ENCODE measurements at places on chromosomes 4 and X.

DNA sequence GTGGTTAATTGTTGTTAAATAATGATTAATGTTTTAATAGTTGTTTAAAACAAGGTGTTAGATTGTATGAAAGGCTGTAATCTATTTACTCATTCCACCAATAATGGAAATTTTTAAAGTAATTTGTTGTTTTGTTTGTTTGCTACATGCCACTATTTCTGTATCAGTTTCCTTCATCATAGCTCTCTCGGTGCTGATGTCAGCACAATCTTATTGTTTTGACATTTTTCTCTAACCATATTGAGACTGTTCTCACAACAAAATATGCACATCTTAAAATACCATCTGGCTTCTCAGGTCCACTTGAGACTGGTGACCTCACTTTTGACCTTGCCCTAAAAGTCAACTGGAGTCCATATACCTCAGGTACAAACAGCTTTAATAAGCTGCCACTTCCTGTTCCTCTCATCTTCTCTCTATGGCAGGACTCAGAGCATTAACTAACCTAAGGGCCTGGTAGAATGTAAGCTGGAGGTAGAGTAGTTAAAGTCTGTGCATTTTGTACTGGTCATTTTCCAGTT is 1.0 kb upstream of the GUCY1B1 start:
- DNase-seq: no peak

DNA sequence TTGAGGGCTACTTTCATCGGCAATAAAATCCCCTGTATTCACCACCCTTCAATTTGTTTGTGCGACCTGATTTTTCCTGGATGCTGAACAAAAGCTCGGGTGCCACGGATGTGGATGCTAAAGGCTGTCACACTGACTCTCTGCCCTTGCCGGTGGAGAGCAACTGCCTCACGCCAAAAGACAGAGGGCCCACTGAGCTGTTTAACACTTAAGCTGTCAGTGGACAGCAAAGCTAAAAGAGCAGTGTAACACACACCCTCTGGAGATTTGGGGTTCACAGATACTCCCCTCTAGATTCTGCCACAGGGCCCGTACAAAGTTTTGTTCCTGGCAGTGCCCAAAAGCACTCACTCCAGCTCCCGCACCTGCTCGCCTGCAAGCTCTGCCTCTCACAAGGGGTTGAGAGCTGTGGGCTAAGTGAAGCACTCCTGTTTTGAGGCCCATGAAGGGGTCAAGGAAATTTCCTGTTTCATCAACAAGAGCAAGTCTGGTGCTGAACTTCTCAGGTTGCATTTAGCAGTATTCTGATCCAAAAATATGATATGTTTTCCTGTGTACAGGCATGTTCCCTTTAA is 1571.9 kb downstream of the ADGRL3 start:
- DNase-seq: no peak

GRCh38 chr4:182624281-182624680 is 292.9 kb downstream of the DCTD start:
- DNase-seq: no peak

DNA sequence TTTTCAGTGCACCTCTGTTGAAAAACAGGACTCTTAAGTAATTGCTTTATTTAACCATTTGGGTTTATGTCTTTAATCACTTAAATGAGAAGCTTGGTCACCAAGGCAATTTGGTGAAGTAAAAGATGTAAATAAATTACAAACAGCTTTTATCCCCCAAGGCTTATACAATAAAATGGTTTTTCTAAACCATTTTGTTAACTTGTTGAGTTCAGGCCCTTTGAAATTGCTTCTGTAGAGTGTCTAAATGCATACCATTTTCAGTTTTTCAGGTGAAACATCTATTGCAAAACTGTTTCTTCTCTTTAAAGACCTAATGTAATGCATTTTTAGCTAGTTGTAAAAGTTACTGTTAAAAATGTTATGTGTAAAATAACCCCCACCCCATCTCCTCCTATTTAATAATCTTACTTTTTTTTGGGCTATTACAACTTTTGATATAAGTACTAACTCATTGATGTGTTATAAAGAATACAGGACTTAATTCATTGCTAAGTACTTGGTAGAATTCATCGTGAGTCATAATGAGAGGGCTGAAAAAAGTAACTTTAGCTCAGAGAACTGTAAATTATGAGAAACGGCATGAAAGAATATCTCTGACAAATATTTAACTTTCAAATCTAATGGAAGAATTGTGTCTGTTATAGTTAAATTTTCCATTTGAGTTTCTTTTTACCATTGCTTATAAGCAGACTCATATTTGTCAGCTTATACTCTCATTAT is 4.5 kb downstream of the RAPGEF2 start:
- DNase-seq: no peak

DNA sequence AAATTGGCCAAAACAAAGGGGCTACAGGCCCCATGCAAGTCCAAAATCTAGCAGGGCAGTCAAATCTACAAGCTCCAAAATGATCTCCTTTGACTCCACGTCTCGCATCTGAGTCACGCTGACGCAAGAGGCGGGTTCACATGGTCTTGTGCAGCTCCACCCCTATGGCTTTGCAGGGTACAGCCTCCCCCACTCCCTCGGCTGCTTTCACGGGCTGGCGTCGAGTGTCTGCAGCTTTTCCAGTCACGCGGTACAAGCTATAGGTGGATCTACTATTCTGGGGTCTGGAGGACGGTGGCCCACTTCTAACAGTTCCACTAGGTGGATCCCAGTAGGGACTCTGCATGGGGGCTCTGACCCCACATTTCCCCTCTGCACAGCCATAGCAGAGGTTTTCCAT is 99.2 kb upstream of the KCNIP4 start:
- DNase-seq: no peak

DNA sequence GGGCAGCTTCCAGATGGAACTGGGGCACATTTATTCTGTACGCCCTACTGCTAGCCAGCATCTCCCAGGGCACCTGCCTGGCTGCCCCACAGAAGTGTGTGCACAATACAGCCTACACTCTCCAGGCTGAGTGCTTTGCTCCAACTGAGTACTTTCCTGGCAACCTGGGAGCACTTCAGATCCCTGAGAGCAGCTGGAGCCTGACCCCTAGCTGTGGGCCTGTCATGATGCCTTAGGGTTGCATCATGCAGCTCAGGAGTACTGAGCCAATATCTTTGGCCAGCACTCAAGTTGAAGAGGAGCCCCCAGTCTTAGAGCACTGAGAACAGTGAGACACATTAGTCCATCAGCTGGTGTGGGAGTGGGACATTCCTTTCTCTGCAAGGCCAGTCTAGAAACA is 321.9 kb downstream of the CFAP47 start:
- no peak for DNase-seq

- no peak for DNase-seq
These were observed 134.0 kb downstream of the ARHGAP10 start for GRCh38 chr4:147865926-147866325.

- no peak for DNase-seq
These were observed 337.6 kb downstream of the HNRNPD start for GRCh38 chr4:82036181-82036580.

- DNase-seq: no peak
These were observed 13.0 kb downstream of the FGD1 start for GRCh38 chrX:54482839-54483593.

DNA sequence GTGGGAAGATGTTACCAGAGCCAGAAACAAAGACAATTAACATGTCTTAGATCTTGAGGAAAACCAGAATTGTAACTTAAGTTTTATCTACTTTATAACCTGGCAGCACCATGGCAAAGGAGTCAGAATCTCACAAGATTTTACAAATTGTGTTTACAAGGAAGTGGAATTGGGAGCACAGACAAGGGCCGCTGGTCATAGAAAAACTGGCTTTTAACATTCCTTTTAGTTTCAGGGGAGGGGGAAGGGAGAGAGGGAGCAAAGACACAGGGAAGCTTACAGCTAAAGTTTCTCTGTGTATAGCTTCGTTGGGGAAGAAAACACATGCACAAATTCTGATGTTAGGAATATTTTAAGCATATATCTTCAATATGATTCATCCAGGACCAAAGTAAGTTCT is 10.3 kb upstream of the UGT2B11 start:
- no peak for DNase-seq

- DNase-seq: no peak
These were observed 854.5 kb upstream of the EPHA5 start for GRCh38 chr4:66524781-66525180.

DNA sequence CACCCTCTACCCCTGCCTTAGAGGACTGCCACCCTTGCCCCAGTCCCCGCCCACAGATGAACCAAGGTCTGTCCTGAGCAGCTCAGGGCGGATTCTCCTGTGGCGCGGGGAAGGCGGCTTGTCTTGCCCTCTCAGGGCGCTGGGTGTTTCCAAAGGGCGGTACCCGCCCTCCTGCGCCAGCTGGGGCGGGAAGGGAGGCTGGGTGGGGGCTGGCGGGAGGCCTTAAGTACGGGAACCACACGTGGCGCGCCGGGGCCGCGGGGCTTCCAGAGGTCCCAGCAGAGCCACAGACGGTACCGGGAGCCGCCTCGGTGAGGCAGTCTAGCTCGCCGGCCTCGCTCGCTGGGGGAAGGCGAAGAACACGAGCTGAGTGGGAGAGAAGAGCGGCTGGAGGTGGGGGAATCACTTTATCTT is 361.1 kb downstream of the MID1IP1 start:
- no peak for DNase-seq

GRCh38 chr4:173214661-173215060 is 46.0 kb downstream of the GALNT7 start:
- no peak for DNase-seq

DNA sequence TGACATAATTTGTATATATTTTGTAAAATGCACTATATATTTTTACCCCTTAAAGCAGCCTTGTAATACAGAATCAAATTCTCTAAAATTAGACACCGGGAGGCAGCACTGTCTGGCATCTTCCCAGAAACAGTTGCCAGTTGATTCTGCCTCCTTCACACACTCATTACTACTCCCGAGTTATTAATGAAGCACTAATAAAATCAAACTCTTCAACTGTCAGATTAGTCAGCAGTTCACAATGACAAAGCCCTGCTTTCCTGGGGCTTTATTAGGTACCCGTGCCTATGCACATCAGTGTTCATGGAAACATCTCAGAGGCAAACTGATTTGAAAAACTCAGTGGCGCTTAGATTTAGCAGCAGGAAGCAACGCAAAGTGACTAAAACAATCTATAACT is 103.5 kb upstream of the VEGFC start:
- no peak for DNase-seq

DNA sequence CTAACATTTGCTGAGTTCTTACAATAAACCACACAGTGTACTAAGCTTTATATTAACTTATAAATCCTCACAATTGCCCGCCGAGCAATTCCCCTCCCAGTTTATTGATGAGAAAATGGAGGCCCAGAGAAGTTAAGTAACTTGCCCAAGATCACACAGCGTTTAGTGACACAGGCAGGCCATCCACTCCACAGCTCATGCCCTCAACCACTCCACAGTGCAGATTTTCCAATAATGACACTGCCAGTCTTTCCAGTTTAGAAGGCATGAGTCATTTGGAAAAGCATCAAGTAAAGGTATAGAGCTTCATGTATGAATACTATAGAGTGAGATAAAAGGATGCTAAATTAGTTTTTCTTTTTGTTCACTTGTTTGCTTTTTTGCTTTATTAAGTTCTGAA is 208.5 kb downstream of the CAMK2D start:
- no peak for DNase-seq

- no peak for DNase-seq
These were observed 651.1 kb downstream of the ANKRD50 start for GRCh38 chr4:124061413-124061812.

- no peak for DNase-seq
These were observed 71.0 kb downstream of the MTHFD2L start for GRCh38 chr4:74228691-74229640.

- DNase-seq: no peak
These were observed 16.0 kb upstream of the NLGN4X start for GRCh38 chrX:6244666-6245065.

DNA sequence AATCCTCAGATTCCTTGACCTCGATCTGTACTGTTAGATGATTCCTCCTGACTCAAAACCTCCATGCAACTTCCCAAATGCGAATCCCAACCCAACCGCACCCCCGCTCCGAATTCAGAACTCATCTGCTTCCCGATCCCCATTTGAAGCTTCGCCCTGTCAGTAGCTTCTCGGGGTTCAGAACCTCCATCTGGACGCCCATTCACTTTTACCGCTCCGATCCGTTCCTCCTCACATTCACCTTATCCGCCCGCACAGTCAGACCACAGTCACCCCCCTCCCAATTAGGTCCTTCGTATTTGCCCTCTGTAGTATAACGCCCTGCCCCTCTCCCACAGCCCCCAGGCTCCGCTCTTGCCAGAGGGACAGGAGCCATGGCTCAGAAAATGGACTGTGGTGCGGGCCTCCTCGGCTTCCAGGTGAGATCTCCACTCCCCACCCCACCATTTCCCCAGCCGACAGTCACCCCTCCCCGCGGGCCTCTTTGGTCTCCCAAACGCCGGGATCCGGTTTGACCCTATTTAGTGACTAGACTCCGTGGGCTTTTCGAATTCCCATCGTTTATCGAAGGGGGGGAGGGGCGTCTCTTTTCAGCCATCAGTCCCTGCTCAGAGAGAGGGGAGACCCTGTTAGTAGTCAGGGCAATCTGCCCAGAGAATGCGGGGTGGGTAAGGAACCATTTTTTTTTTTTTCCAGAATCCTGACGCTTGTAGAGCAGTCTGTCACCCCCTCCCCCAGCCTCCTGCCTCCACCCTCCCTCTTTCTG is 691 bp downstream of the MAGED1 start:
- DNase-seq: no peak

DNA sequence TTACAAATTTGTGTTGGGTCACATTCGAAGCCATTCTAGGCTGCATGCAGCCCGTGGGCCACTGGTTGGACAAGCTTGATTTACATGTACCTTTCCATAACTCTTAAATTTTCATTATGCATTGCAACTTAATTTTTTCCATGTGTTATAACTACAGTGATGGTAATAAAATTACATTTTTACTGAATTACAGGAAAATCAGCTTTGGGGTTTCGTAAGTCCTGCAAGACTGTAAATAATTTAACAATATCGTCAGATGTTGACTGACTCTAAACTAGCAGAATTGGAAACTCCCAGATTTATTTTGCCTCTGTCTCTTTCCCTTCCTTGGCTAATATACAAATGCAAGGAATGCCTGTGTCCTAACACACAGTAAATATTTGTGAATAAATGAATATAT is 88.0 kb upstream of the RAPGEF2 start:
- no peak for DNase-seq

DNA sequence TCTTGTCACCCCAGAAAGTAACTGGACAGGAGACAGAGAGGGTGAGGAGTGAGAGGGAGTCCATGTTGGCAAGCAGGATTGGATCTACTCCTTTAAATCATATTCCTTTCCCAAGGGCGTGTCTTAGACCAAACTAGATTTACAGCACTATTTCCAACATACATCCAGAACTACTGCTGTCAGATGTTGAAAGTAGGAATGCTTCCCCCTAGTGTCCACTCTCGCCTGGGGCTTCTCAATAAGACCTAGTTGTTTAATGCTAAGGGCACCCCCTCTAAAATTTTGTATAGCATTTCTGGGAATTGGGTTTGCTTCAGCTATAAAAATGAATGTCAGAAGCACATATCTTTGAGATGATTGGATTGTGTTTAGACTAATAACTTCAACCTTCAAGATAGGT is 13.3 kb downstream of the OFD1 start:
- DNase-seq: no peak

- DNase-seq: no peak
These were observed 128.3 kb downstream of the UCHL1 start for GRCh38 chr4:41384992-41385391.

Measured in cortex of kidney (tissue), 1 donor.